Activated naive CD4-positive, alpha-beta T cell (primary cell): ENCODE measurements at places on chromosomes 1 and 21.

DNA sequence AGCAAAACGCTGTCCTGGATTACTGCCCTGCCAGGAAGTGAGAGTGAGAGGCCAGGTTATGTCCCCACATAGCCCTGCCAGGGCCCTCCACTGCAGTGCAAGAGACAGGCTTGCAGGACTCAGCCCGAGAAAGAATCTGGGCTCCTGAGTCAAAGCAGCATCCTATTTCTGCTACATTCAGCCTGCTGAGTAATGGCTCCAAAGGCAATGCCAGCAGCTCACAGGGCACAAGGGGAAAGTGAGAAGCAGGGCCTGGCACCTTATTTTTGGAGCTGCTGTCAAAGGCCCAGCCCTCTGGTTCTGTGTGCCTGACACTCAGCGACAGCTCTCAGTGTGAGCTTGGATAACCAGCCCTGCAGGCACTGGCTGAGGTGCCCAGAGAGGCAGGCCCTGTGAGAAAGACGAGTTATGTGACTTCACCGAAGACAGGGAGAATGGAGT, 83.9 kb downstream of the DTL start:
- no peak for DNase-seq

DNA sequence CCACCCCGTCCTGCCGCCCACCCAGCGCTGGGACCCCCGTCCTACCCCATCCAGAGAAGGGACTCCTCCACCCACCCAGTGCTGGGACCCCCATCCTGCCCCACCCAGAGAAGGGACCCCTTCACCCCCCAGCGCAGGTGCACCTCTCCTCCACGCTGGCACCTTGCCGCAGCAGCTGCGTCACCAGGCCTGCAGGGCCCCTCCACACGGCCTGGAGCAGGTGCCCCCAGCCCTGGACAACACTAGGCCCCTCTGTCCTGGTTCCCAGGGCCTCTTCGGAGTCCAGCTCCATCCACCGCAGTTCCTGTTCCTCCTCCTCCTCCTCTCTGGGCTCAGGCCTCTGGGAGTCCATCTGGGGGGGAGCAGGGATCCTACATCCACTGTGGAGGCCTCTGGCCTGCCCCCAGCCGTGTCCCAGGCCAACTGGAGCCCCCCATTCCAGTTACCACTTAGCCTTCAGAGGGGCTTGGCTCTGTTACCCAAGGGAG, 378 bp downstream of the ANKRD65 start:
- no peak for DNase-seq

DNA sequence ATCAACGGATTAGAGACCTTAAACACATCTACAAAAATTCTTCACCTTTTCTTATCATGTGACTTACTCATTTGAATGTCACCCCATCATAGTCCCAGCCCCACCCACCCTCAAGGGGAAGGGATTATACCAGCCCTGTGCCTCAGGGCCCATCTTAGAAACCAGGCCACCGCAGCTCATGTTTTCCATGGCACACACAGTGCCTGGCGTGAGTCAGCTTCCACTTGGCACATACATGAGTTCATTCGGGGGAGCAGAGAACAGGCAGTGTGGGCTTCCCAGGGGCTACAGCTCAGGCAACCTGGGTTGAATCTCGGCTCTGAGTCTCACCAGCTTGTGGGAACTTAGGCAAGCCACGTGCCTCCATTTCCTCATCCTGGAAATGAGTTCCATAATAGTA, 310.6 kb downstream of the NPHP4 start:
- no peak for DNase-seq

DNA sequence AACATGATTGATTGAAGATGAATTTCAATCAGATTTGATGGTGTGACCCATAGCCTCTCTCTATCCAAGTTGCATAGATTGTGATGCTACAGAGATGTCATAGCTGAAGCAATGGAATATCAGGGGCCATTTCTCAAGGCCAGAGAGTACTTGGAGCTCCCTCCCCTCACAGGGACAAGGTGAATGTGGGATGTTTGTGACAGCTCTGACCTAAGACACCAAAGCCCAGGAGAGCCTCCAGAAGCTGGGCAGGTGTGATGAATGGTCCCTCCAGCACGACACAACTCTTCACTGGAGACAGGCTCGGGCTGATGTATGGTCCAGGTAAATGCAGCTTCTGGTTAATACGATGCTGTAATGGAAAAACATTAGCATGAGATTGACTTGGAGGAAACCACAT, 101.0 kb upstream of the ZC3H12A start:
- DNase-seq, result no peak

- no peak for DNase-seq
Measured at GRCh38 chr1:224519874-224520273, 85.3 kb upstream of the WDR26 start.

DNA sequence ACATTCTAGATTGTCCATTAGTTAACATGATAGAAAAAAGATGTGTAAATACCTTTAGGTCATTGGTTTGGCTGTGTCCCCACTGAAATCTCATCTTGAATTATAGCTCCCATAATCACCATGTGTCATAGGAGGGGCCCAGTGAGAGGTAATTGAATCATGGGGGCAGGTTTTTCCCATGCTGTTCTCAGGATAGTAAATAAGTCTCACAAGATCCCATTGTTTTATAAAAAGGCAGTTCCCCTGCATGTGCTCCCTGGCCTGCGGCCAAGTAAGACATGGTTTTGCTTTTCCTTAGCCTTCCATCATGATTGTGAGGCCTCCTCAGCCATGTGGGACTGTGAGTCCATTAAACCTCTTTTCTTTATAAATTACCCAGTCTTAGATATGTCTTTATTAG, 32.5 kb upstream of the SLC44A5 start:
- no peak for DNase-seq

DNA sequence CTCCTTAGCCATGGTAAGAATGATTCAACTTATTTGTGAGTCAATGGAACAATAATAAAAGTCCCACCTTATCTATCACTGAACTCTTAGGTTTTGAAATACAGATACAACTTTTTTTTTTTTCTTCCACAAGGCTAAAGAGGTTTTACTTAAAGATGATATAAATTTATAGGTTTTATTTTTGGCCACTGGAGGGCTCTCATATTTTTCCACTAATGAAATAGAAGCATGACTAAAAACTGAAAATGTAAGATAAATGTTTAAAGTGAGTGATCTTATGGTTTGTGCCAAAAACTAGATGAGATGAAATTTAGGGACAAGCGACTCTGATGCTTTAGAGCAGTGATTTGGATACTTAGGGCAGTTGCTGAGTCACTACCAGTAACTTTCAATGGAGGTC, 499.0 kb downstream of the NUF2 start:
- no peak for DNase-seq

DNA sequence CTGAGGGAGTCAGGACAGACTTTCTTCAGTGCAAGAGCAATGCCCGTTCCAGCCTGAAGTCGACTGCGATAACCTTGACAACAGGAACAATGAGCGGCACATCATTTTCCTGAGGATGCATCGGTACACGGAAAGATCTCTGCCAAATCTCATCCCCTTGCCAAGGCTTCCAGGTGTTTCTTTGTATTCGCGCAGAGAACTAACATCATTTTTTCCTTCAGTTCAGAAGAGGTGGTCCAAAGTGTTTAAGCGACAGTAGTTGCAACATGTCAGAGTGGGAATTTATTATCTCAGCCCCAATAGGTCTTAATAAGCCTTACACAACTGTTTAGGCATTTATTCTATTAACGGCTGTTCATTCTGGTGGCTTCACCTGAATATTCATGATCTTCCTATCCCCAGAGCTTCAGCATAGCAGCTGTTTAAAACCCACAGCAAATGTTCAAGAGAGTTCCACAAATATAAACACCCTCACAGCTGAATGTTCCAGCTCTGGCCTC, 129.7 kb upstream of the NFIA start:
- DNase-seq, result no peak

DNA sequence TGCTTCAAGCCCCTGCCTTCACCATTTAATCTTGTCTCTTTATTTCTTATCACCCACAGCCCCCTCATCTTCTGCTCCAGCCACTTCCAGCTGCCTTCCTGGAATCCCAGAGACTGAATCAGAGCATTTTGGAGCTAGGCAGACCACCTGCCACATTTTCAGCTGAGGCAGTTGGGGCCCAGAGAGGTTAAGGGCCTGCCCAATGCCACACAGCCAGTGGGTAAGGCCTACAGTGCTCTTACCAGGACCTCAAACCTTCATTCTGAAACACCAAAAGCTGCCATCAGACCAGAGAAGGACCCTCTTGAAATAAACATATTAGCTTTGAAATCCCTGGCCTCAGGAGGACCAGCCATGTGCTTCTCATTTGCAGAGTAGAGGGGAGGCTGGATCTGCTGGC, 17.6 kb upstream of the SLC6A17 start:
- no peak for DNase-seq

DNA sequence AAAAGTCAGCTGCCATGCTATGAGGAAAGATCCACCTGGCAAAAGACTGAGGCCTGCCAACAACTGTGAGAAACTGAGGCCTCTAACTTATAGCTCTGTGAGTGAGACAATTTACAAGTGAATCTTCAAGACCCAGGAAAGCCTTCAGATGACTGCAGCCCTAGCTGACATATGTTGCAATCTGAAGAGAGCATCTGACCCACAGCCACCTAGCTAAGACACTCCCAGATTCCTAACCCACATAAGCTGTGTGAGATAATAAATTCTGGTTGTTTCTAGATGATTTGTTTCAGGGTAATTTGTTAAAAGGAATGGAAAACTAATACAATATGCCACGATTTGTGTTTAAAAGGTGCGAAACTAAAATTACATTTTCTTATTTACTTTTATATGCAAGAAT, 55.1 kb downstream of the HFM1 start:
- DNase-seq, result no peak

DNA sequence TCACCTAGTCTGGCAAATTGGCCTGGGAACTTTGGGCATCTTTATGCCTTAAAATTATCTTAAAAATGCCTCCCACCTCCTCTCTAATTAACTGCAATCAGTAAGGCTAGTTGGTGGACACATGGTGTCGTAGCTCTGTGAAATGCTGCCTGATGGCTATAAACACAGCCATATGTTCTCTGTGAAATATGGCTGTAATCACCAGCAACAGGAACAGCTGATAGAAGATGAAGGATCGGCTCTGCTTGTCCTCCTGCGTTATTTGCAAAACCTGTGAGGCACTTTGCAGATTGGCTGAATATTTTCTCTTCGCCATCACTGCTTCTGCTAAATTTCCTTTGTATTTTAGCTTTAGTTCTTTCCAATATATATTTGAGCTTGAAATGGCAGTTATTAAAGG, 419.6 kb downstream of the RWDD3 start:
- no peak for DNase-seq

DNA sequence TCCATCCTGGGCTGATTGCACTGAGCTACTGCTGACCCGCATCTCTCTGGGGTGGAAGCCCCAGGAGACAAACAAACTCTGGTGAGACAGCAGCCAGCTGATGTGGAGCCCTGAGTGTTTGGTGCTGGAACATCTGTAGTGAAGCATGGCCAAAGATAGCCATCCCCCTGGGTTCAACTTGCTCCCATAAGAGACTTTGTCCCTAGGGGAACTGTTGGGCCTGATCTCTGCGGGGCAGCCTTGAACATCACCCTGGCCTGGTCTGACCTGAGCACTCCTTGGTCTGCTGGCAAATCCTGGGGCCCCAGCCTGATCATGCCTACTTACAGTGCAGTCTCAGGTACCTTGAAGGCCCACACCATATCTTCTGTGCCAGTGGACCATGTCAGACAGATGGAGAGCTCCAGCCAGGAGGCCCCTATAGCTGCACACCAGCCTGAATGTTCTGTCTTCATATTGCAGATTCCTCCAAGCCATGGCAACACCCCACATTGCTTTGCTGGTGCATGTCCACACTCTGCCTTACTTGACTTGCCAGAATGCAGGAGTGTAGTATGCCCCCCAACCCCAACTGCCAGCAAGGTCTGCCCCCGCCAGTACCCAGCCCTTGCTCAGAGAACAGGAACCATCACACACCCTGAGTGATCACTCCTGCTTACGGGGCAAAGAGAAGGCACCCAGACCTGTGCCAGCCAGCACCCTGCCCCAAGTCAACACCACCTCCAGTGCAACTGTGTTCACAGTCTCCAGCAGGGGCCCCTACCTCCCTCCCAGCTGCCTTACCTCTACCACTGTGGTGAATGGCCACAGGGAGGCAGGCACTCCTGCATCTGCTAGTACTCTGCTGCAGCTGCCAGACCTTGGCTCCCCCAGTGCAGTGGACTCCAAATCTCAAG, 690.5 kb upstream of the NR5A2 start:
- no peak for DNase-seq

GRCh38 chr1:91507328-91507727, 6.7 kb downstream of the CDC7 start:
- DNase-seq, result no peak
